ENCODE measurements at places on chromosomes 5 and 9.

- DNase-seq, result peak; percentile 20
Measured at GRCh38 chr5:136028782-136029742, at the start of gene TGFBI. Gene TGFBI, plus strand, starts transcription at chr5:136028988. Its CDS starts 68 bp downstream, at chr5:136029056.

DNA sequence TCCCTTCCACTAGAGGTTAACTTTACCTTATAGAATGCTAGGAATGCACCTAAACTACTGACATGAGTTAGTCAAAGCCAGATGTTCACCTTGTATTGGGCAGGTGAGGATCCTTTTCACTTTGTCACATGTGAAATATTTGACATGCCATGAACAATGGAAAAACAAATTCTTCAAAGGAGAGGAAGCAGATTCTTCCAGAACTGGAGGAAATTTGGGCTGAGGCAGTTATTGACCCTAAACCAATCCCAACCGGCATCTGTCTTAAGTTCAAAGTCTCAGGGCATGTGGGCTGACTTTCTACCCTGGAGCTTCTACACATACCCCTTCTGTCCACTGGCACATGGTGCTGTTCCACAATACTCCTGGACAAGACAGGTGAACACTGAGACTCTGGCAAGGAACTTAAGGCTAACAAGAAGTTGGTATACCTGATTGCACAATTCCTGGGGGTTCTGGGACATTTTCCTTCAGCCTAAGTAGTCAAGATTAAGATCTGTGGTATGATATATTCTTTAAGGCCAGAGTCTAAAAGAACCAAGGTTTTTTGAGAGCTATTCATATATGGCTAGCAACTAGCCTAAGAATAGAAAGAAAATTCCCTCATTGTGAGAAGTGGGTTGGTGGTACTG is 2.6 kb downstream of the VLDLR start:
- DNase-seq, result no peak

- no peak for DNase-seq
Measured at GRCh38 chr9:88976890-88977257, 14.4 kb upstream of the S1PR3 start.

DNA sequence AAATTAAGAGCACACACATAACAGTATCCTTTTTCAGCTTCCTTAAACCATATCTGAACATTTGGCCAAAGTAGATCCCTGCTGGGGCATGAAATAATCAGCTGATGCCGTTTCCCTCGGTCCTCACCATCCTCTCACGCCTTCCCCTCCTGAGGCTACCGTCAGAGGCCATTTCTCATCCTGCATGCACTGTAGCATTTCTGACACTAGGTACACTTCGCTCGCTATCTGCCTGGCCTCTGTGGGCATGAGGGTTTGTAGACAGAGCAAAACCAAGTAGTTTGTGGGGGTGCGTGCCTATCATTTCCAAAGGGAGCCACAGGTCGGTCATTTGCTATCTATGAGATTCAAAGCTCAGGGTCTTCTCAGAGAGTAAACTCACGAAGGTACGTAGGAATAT is 131.9 kb downstream of the BOD1 start:
- no peak for DNase-seq

DNA sequence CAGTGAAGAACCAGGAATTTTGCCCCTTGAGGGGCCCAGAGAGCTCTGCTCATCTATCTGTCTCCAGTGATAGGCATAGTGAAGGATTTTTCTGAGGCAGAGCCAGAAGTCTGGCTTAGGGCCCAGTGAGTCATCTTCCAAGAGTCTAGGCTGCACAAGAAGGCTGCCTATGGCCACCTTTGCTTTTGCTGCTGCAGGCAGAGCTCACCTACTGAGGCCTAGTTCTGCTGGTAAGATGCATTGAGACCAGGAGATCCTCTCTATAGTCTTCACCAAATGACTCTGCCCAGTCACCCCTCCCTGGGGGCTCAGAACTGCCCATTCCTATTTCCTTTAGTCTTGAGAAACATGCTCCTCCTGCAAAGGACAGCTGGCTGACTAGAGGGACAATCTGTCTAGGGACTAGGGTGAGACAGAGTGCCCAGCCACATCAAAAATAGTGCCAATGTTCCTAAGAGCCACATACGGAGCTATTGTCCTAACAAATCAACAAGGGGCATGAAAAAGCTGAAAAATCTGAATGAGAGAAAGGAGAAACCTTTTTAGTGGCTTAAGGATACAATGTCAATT is 40.3 kb upstream of the CDKN2AIPNL start:
- DNase-seq, result no peak

DNA sequence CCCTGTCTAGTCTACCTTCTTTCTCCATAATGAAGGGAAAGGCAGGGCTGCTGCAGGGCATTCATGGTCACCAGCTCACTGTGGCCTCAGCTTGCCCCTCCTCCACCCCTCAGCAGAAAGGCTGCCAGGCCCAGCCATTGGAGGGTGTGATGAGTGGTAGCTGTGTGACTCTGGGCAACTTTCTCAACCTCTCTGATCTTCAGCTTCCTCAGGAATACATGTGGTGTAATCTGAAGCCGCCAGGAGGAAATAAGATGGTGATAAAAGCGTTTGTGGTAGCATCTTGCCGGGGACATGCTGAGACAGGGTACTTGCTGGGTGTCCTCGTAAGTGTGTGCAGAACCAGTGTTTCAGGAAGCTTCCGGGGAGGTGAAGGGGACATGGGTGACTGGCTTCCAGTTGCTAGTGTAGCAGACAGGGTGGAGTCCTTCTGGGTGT is 9.8 kb downstream of the CXCL14 start:
- DNase-seq, result no peak

- DNase-seq, result no peak
Measured at GRCh38 chr9:92739346-92739970, 25.2 kb downstream of the BICD2 start.

- no peak for DNase-seq
Measured at GRCh38 chr5:77066823-77067442, 20.2 kb downstream of the ZBED3 start.

DNA sequence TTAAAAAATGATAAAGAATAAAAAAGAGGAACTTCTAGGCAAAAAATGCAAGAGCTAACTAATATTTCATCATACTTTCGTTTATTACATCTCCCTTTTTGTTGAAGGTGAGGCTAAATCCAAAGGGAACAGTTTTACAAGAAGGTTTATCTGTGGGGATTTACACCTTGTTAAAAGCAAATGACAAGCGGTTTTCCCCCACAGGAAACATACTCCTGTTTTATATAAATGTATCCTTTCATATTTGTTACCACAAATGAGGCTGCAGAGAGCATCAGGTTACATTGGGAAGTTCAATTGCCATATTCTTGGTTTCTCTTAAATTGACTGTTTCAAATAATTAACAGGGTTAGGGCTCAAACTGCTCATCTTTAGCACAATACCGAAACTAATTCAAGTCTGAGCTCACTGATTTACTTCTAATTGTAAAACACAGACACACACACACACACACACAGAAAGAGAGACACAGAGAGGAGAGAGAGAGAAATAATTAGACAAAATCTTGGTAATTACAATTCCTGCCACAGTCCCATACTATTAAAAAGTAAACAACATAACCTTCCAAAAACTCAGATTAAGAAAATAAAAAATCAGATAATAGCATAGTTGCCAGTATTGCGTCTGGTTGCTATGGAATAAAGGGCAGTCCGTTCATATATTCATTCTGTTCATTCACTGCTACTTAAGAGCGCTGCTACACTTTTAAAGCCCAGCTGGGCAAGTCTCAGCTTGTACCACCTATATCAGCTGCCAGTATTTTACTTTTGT is 17.1 kb downstream of the RFX3 start:
- no peak for DNase-seq

DNA sequence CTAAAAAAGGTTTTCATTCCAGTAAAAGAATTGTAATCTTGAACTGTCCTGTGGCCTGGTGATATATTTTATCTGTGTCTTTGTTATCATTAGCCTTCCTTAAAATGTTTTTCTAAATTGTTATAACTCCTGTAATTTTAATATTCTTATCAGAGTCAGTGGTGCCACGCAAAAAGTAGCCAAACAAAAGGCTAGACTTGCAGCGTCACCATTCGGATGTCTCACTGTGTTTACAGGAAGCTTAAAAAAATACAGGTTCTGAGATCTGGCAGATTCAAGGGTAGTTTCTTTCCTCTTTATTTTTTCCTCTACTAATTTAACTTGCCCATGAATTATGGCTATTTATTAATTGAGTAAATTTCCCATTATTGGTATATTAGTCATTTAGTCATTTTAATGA is 362.3 kb downstream of the MAT2B start:
- DNase-seq, result no peak

DNA sequence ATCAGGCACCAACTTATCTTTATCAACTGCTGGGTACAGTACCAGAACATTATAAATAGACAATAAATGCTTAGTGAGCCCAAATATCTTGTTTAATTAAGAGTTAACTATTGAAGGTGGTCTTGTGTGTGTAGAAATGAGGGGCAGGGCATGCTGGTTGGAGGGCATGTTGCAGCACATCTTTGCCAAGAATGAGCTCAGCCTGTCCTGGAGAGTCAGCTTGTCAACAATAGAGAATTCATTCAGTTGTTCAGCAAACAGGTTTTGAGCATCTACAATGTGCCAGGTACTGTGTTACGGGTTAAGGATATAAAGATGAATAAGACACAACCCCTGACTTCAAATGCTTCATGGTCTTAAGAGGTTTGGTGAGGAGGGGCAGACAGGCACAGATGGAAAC is 19.2 kb upstream of the F2RL1 start:
- no peak for DNase-seq

DNA sequence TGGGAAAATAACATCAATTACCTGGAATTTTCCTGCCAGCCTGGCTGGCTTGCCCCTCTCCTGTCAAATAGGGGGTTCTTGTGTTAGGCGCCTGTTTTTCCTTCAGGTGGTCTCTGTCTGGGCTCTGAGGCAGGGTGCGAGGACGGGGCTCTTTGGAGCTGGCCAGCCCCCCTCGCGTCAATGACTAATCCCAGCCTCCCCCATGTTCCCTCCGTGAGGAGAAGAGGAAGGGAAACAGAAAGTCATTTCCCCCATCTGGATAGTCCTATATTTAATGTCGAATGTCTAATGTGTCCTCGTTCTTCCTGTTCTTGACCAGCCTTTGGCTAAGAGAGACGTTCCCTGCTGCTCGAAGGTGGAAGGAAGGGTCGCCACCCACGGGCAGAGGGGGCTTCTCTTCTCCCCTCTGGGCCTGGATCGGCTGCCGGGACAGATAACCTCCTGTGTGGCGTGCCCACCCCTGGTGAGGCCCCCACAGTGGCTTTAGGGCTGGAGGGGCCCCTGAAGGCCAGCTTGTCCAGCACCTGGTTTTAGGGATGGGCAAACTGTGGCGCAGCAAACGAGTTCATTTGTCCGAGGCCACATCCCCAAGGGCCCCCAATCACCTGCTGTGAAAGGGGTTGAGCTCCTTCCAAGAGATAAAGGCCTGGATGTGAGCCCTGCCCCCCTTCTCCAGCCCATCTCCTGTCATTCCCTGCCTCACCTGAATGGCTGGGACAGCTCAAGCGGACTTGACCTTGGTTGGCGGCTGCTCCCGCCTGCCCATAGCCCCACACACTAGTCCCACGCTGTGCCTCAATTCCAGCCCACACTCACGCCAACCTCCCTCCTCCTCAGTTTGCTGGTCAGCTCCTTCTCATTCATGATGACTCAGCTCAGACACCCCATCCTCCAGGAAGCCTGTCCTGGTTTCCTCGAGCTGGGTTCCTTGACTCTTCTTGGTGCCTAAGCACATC is 35.9 kb upstream of the UNC5A start:
- DNase-seq, result no peak

DNA sequence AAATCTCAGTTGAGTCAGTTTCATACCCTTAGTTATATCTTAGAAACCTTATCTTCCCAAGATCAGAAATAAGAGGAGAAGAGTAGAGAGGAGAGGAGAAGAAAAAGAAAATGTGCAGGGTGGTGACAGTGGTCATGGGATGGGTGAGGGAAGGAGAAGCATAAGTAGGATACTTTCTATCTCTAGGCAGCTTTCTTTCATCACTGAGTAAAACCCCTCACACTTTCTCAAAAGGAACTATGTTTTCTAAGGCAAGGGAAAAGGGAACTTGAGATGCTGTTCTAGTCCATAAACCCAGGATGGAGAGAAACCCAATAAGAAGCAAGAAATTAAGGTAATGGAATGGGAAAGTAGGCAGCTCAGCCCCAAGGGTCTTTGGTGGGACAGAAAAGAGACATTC is 225.3 kb downstream of the MCTP1 start:
- no peak for DNase-seq

- no peak for DNase-seq
Measured at GRCh38 chr5:171984748-171985419, 21.6 kb downstream of the FBXW11 start.

DNA sequence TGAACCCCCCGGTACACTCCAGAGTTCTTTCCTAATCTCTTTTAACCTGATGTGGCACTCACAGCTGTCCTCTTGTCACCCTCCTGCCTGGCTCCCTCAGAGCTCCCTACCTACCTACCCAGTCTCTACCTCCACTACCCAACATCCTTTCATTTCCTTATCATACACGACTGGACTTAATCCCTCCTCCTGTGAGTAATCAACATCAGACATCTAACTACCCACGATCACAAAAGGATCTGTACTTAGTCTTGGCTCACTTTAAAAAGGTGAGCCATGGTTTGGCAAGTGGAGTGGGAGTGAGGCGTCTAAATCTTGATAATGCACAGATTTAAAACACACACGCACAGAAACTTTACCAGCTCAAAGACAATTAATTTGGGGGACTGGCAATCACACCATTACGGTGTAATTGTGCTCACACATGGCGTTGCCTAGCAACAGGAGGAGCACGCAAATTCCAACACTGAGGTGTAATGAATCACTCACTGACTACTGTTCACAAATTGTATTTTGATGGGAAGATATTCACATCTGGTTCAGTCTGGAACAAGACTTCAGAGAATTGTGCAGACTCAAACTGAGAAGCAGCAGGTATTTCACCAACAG is 235.9 kb downstream of the EPB41L4A start:
- DNase-seq, result no peak

- DNase-seq, result no peak
Measured at GRCh38 chr5:6716629-6717149, 3.5 kb downstream of the TENT4A start.

GRCh38 chr5:95069948-95070347 is 214.9 kb downstream of the MCTP1 start:
- no peak for DNase-seq

- no peak for DNase-seq
Measured at GRCh38 chr9:114633438-114634089, 22.5 kb downstream of the TMEM268 start.

GRCh38 chr9:36946653-36947052 is 87.4 kb downstream of the PAX5 start:
- DNase-seq, result no peak

DNA sequence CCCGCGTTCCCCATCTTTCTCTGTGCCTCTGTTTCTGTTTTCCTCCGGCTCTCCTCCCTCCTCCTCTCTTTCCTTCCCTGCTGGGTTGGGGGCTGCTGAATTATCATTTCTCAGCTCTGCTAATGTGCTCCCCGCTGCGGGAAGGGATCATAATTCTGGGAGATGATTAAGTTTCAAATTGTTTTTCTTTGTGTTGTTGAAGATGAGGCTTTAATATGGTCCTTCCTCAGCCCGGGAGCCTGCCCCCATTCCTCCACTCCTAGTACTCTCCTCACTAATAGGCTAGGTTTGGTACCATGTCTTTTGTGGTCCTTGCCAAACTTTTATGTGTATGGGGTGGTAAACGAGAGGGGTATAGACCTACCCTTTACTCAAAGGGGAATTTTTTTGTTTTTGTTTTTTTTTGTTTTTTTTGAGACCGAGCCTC is 5.7 kb upstream of the PCDH1 start:
- no peak for DNase-seq

- no peak for DNase-seq
Measured at GRCh38 chr5:138705007-138705406, 48.2 kb upstream of the CTNNA1 start.

All from activated T-helper 1 cell treated with Interleukin-2 at 50 U/mL for 16 hours (primary cell).